ENCODE measurements at places on chromosomes 11 and 22.

- DNase-seq: no peak
Measured at GRCh38 chr22:19785461-19786263, 25.1 kb downstream of the TBX1 start.

GRCh38 chr11:92837595-92837994 is 131.9 kb upstream of the MTNR1B start:
- no peak for DNase-seq

DNA sequence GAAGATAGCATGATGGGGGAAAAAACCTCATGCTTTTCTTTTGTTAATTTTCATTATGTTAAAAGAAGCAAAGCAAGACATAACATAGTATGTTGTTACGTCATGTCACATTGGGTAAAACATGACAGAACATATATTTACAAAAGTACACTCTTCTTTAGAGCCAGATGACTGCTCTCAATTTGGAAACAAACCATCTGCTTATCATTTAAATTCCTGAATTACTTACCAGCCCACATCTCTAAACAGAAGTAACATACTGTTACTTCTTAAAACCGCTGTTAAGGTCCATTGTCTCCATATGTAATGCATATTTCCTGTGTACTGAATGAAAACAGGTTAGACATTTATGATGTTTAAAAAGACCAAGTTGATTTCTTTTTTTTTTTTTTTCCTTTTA is 100.0 kb downstream of the TMEM135 start:
- DNase-seq: no peak

GRCh38 chr11:34890089-34890488 is 26.1 kb downstream of the APIP start:
- no peak for DNase-seq

DNA sequence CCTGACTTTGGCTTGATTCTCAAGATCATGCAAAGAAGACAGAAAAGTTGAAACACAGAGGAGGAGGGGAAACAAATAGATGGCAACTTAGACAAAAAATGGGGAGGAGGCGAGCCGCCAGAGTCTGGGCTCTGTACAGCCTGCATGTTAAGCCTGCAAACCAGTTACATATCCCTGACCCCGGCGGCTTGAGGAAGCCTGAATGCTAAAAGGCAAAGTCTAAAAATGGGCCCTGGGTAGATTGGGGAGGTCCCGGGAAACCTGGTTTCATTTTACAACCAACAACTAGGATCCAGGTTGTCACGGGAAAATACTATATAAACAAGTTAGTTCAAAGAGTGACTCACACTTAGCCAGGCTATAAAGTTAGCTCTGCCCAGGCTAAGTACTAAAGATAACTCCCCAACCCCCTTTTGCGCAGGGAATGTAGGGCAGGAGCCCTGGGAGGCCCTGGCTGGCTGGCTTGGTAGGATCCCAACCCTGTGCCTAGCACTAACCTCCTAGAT is 18.8 kb upstream of the ZBTB16 start:
- DNase-seq: no peak

GRCh38 chr22:45064313-45065278 is 54.8 kb upstream of the PHF21B start:
- DNase-seq: peak; percentile 37

DNA sequence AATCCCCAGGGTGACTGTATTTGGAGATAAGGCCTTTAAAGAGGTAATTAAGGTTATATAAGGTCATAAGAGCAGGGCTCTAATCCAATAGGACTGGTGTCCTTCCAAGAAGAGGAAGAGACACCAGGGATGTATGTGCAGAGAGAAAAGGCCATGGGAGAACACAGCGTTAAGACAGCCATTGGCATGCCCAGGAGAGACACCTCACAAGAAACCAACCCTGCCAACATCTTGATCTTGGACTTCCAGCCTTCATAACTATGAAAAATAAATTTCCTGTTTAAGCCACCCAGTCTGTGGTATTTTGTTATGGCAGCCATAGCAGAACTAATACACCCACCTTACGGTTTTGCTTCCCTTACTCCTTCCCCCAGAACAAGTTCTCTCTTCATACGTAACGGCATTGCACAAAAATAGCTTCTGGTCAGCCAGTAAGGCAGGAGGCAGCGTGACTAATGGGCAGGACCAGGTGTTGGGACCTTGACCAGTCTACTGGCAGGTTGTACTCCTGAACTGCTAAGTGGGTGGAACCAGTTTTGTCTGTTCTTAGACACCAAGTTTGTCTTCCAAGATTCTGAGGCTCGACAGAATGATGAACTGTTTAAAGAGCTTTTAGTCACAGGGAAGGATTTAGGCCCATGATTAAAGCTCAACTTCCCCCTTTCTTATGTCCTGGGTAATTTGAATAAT is 31.9 kb upstream of the UPB1 start:
- DNase-seq: no peak

GRCh38 chr11:133984828-133985227 is 28.1 kb upstream of the IGSF9B start:
- no peak for DNase-seq

DNA sequence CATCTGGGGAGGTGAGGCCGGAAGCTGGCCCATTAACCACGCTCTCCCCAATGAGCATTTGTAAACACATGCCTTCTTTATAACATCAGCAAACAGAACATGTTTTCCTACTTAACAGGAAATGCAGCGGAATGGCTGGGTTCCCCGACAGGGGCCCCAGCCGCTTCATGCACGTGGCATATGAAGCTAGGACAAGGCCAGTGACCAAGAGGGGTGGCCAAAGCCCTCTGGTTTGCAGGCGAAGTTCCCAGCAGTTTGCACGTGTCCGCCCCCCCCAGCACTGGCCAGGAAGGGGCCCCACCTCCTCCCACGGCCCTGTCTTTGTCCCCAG is 38.7 kb upstream of the LINC01488 start:
- DNase-seq: no peak

- no peak for DNase-seq
Measured at GRCh38 chr11:134045799-134046635, 22.9 kb upstream of the JAM3 start.

DNA sequence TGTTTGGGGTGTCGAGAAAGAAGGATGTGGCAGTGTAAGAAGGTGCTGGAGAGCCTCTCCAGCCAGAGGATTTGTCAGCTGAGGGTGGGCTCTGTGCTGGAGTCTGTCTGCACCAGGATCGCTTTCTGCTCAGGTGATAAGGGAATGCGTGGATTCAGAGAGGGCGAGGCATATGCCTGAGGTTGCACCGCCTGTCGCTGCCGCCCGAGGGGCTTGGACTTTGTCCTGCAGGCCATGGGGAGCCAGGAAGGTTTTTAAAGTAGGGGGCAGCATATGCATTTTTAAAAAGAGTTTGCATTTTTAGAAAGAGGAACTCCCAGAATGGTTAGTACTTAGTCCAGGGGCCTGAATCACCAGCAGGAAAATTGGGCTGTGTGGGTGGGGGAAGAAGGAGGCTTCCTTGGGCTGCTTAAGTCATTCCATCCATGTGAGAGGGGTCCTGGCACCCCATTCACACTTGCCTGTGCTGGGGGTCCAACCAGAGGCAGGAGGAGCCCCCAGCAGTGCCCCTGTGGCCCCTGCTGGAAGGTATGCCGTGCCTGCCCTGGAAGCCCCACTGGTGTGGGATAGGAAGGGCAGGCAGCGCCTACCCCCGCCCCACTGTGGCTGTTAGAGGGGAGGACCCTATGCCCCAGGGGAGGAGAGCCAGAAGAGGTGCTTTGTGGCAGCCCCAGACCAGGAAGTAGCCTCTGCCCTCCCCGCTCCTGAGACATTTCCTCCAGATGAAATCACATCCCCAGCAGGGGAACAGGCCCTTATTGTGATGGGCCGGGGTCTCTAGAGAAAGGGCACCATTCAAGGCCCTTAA is 35.8 kb upstream of the MYRF start:
- no peak for DNase-seq

DNA sequence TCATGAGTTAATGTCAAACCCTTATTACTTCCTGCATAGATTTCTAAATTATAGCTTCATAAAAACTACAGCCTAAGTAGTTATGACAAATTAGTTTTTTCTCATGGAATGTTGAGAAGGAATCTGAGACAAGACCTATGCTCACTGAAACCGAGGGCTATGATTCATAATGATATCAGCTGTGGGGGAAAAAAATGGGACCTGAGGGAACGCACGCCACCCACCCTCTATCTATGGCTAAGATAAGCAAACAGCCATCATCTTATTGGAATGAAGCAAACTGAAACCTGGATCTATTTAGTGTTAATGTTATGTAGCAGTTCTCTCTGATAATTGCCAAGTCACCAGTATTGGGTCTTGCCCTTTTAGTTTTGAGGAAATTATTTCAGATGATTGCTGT is 906.9 kb upstream of the RAG2 start:
- DNase-seq: no peak

Measured in GM12892 (cell line).